Globus pallidus (tissue), 1 donor: ENCODE measurements at places on chromosomes 1 and 21.

GRCh38 chr1:57064379-57065140, 98.7 kb upstream of the C8B start:
- no peak for DNase-seq

DNA sequence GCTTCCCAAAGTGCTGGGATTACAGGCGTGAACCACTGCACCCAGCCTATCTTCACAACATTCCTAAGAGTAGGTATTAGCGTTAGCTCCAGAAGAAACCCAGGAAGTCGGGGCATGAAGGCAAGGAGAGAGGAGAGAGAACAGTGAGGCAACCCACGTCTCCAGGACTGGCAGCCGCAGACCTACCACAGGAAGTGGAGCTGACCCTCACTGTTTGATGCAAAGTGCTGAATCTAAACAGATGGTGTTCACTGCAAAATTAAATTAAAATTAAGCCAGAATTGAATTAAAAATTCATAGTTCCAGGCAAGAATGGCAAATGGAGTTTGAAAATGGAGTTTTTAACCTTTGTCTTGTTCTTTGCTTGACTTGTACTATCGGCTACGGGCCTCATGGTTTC, 6.7 kb downstream of the ECE1 start:
- DNase-seq: no peak

- no peak for DNase-seq
Measured at GRCh38 chr21:38683222-38683621, 122.5 kb upstream of the ETS2 start.

DNA sequence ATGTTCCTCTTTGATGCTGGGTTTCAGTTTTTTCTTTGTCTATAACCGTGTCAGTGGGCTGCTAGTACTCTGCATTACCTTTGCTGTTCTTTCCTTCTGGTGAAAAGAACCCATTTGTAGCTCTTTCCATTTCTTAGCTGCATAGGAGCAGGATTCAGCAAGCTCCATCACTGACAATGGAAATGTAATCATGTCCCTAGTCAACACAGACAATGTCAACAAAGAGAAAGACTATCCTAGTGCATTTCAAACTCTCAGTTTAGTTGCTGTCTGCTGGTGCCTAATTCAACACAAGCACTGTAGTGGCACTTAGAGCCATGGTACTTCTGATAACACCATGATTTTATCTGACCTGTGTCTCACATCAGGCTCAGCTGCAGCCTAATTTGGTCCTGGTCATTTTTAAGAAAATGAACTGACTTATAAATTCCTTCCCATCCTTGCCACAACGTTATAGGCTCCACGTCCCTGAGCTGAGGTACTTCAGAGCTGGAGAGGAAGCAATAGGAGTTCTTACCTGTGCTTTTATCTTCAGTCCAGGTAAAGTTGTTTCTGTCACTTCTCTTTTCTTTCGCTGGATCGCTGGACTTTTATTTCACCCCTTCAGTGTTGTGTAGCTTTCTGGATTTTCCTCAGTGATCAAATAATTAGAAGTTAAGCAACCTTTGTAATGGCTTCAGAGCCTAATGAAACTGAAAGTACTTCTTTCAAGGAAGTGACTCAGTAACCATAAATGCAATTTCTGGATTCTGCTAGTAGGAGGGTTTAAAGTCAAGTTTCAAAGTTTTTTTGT, at the start of gene GBP3:
Gene GBP3, minus strand, starts transcription at position 700 of the 793 bp plus-strand sequence. CDS start 2,145 bp downstream, outside the sequence.
- no peak for DNase-seq

DNA sequence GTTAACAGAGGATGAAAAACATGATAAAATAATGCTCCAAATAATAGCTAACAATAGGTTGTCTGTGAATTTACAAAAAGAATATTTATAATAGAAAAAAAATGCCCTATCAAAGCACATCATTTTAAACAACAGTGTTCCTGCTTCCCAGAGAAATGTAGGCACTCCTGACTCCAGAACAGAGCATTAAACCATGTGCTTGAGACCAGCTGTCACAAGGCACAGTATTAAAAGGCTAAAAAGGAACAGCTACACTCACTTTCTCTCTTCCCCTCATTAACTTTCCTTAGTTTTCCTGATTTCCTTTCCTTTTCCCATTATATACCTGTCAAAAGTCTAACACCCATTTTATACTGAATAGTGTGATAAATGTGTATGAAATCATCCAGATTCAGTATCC, 10.9 kb downstream of the VAV3 start:
- no peak for DNase-seq

GRCh38 chr1:211951856-211952255, 83.5 kb downstream of the INTS7 start:
- no peak for DNase-seq

DNA sequence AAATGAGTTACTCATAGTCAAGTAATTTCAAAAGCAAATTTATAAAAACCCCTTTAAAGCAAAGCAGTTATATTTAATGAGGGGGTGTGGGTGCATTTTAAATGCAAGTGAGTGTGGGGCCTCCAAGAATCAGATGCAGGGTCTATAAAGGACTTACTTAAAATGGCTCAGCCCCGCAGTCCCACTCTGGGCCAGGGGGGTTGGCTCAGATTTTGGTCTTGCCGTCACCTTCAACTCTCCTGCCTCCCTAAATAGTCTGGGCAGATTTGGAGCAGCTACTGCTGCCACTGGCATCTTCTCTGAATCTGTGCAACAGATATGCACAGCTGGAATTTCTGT, 16.2 kb downstream of the AMPD2 start:
- no peak for DNase-seq

DNA sequence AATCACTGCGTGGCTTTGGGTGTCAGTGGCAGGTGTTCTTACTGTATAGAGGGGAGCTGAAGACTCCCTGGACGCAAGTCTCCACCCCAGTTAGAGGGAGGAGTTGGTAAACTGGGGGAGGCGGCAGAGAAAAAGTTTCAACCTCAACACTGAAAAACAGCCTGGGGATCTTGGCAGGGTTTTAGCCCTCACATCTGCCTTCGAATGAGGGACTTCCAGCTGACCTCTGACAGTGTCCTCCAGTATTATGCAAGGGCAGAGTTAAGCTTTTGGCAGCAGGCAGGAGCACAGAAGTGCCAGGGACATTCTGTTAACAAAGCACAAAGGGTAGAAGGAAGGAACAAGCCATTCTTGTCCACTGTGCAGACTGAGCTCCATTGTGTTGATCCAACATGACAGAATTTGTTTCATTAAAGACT, 41.2 kb upstream of the RAB4A start:
- peak; percentile 99 for DNase-seq

GRCh38 chr21:39616211-39616772, 3.6 kb downstream of the B3GALT5 start:
- no peak for DNase-seq

DNA sequence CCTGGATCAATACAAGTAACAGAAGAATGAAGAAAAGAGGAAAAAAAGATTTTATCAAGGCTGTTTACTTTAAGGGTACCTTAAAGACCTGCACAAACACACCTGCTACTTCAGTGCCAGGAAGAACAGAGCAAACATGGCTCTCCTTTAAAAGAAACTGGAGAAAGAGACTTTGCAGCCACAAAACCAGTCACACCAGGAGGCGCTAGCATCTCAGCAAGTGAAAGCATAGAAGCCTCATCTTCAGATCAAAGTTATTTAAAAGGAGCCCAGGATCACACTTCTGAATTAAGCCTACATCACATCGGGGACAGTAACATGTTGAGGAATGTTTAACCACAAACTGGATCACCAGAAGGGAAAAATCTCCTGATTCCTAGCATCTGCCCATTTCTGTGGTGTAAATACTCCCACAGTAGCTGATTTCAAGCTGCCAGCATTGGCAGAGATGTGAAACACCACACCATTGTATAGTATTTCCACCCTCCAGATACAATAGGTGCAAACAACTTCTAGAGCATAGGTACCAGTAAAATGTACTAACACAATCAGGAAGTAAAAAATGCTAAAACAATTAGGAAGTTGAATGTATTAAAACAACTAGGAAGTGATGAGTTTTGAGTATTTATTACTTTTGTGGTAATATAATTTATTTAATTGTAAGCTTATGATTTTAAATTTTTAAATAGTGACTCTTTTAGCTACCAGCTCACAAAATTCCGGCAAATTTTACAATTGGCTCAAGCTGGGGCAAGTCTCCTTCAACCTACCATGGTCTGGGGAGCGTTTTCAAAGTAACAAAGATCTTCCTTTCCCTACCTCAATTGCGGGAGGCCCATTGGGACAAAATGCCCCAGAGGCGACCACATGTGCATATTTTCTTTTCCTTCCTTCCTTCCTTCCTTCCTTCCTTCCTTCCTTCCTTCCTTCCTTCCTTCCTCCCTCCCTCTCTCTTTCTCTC, 105.3 kb upstream of the CLDN14 start:
- DNase-seq: no peak

DNA sequence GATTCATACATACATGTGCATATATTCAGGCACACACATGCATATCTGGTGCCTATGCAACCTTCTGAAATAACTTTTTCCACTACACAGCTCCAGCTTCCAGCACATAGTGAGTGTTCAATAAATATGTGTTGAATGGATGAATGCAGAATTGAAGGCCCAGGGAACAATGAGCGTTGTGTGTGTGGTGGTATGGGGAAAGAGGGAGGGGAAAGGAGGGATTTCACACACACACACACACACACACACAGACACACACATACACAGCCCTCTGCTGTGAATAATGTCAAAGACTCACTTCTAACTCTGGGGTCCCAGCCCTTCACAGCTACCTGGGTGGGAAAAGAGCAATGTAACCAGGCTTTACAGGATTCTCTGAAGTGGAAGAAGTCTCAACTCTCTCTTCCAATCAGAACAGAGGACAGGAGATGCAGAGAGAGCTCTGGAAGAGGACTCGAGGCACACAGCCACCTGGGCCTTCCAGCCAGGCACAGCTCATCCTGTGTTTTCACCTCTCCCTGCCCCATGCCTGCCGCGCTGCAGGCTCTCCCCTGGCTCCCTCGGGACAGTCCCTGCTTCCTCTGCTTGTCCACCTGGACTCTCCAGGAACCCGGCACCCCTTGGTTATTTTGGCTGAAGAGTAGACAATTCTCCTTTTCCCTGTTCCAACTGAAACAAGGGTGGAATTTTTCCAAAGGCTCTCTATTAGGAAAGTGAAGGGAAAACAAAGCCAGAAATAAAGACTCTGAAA, 5.4 kb upstream of the IGSF8 start:
- DNase-seq: peak; percentile 85

DNA sequence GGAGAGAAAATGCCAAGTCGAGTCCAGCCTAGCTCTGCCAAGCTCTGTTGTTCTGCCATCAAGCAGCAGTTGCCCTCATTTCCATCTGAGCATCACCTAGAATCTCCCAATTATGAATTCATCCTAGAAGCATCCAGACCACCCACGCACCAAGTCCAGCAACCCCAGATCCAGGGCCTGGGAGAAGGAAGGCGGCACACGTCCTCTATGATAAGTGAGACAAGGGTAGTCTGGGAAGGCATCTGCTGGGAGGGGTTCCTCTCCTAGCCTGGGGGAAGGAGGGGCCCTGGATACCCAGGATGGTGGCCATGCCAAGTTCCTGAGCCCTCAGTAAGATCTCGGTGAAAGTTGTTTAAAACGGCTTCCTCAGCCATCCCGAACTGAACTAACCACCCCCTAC, 70.7 kb downstream of the VWA5B1 start:
- DNase-seq: no peak

DNA sequence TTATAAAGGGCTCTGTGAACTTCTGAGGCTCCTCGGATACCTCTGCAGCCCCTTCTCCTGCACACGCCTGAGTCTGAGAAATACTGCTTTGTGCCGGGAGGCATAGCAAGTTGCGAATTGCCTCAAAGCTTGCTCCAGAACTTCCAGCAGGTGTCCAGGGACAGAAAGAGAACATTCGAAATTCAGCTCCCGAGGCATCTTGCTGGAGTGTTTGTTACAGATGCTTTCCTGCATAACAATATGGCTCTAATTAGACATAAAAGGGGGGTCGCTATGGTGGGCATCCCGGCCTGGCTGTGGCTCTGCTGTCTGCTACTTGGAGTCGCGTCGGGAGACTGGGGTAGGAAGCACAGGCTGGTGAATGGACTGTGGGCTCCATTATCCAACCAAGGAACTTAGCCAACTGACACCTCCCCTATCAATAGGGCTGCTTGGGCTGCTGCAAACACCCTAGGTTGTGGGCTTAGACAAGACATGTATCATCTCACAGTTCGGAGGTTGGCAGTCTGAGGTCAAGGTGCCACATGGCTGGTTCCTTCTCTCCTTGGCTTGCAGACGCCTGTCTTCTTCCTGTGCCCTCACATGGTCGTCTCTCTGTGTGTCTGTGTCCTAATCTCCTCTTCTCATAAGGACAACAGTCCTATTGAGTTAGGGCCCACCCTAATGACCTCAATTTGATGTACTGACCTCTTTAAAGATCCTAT, 607.0 kb downstream of the NPHP4 start:
- DNase-seq: no peak

GRCh38 chr1:207670997-207671396, 26.1 kb downstream of the CR1L start:
- no peak for DNase-seq

GRCh38 chr1:65939636-65940035, 146.9 kb downstream of the PDE4B start:
- DNase-seq: no peak

DNA sequence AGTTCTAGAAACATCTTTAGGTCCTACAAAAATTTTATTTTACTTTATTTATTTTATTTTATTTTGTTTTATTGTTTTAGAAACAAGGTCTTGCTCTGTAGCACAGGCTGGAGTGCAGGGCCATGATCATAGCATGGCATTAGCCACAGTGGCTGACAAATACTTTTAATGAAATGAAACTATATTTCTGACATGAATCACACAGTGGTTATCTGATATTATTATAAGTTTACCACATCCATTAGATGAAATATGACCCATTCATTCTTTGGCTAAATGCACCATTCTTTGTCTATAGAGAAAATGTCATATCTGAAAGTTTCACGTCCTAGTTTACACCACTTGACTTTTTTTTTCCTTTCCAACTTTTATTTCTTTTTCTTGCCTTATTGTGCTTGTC, 613.4 kb upstream of the ADAMTS5 start:
- no peak for DNase-seq

DNA sequence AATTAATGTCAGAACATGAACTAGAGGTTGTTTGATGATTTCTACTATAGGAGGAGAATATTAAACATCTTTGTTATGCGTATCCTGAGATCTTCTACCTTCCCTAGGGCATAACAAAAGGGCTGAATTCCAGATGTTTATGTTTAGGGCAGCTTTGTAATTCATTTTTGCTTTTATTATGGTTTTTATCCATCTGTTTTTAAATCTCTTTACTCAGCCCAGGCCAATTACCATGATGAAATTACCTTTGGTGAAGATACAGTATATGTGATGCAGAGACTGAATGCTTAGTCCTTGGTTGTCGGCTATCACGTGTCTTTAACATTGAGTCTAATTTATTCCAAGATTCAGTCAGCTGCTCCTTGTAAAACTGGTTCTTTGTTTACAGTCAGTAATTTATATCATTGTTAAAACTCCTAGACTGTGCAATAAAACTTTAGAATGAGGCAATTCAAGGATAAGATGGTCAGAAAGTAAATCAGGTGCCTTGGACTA, 176.9 kb downstream of the CTH start:
- DNase-seq: no peak
